Esophagus squamous epithelium (tissue), 5 donors: ENCODE measurements at places on chromosomes 16 and 17.

DNA sequence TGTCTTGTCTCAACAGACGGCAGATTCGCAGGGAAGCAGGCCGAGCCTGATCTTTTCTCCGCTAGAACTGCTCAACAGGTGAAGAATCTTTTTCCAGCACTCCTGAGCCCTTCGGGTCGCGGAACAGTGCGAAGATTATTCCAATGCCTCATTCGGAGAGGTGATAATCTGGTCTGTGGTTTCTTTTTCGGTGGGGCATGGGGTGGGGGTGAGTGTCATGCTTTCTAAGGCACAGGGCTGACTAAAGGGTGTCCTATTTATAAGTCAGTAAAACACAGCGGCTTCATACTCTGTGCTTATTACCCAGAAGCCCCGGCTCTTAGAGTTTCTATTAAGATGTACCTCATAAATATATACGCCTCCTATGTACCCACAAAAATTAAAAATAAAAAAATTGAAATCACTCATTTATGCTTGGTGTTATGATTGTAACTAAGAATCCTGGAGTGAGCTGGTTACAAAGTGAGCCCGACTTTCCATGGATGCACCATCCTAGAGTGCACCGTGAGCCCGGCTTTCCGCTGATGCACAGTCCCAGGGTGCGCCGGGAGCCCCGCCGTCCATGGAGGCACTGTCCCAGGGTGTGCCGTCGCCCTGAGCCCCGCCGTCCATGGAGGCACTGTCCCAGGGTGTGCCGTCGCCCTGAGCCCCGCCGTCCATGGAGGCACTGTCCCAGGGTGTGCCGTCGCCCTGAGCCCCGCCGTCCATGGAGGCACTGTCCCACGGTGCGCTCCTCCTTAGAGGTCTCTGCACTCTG, 164.9 kb downstream of the IRX3 start:
- DNase-seq = no peak

DNA sequence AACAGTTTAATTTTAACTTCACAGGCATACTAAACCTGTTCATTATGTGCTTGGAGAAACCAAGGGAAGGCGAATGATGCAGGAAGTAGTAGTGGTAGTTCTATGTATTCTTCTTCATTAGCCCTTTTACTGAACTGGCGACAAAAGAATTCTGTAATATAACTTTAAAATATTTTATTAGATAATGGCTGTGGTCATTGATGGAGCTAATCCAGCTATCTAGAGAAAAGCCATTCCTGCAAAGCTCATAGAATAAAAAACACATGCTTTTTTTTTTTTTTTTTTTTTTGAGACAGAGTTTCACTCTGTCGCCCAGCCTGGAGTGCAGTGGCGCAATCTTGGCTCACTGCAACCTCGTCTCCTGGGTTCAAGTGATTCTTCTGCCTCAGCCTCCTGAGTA, 23.5 kb downstream of the TANC2 start:
- DNase-seq = no peak

- no peak for DNase-seq
These were observed 62.8 kb downstream of the GRB7 start for GRCh38 chr17:39800540-39800939.

DNA sequence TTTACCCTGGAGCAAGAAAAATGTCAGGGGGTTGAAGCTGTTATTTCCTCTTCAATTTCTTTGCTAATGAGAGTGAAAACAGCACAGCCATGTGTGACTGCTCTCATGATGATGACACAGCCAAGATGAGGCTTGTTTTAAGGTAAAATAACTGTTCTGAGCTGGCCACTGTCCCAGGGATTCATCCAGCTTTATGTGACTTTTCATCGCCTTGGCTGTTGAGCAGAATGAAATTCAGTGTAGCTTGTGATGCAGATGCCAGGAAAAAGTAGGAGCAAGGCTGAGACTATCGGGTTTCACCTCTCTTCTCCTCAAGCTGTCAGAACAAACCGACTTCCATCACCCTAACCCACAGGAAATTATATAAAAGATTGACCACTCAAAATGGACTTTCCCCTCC, 361.8 kb upstream of the CDH5 start:
- no peak for DNase-seq
